ENCODE measurements at places on chromosomes 6 and 20.

DNA sequence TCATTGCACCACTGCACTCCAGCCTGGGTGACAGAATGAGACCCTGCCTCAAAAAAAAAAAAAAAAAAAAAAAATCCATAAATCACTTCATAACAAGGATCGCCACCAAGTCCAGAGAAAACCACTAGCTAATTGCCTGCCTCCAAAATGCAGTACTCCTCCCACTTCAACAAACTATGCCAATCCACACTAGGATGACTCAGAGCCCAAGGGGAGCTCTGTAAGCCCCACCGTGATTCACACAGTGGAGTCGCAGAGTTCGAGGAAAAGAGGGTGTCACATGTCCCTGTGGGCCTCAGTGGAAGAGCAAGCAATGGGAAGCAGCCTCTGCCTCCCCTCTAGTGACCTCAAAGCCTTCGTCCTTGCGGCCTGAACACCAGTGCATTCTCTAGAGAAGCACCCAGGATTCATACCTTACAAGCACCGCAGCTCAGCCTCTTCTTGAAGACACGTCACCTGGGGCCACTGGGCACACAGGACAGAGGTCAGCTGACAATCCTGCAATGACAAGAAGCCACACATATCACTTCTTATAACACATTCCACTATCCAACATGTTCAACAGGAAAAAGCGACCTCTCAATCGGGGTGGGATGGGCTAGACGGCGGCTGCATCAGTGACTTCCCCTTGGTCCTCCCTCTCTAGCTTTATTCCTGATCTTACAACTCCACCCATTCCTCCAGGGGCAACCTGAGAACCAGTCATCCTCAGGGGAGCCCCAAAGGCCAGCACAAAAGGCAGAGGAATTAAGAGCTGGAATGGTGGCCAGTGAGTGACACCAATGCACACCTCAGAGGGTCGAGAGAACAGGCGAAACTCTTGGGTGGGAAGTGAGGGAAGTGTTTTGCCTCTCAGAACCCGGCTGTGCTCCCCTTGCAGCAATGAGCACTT, 8.9 kb downstream of the SNHG17 start:
- DNase-seq: no peak

GRCh38 chr6:156534594-156534993, 242.6 kb upstream of the ARID1B start:
- DNase-seq: no peak

DNA sequence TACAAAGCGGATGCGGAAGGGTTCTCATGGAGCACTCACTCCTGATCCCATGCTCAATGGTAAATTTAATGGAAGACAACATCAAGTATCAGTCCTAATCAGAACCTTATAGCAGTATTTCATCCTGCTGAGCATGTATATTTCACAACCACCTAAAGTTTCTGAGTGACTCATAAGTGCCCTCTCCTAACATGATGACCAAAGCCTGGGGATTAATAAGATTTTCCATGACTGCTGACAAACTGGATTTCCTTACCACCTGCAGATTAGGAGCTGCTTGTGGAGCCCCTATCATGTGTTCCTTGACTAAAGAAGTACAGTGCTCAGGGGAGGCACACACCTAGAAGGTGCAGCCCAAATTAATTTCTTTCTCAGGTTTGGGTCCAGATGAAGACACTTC, 112.8 kb downstream of the INSM1 start:
- no peak for DNase-seq

DNA sequence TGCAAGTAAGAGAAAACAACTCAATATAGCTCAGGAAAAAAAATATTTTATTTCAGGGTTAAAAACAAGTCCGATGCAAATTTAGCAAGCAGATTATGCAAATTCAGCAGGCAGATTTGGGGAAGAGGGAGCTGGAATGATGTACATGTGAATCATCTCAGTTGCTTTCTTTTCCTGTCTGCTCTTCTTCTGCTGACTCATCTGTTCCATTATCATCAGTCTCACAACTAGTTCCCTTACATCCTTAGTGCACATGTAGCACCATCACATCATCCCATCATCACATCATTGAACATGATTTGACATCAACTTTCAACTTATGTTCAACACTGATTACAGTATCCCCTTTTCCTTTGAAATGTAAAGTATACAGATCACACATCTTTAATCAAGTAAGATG, 11.5 kb upstream of the DEFB113 start:
- no peak for DNase-seq

DNA sequence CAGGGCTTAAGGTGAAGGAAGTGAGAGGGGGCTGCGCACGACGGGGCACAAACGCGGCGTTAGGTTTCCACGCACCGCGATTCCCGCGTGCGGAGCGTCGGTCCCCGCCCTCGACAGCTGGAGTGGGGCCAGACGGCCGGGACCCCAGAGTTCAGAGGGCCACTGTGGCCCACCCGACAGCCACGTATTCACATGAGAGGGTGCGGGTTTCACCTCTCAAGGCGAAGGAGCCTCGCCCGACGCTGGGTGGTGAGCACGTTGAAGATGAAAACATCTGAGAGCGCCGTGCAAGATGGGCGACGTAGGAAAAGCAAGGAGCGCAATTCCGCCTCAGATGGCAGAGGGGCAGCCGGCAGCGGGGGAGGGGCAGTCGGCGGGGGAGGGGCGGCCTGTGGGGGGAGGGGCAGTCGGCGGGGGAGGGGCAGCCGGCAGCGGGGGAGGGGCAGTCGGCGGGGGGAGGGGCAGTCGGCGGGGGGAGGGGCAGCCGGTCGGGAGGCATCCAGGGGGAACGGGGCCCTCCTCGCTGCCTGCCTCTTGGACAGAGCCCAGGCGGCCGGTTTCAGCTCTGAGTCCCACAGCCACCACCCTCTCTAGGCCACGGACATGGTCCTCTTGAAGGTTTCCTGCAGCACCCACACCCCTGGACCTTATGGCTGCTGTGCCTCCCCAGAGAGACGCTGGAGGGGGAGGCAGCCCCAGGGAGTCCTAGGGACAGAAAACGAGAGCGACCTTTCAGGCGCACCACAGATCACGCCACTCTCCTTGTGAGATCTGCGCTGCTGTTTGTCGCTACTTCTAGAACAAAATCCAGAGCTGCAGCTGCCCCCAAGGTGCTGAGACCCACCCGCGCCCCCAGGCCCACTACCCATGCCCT, 113.7 kb downstream of the DLL1 start:
- no peak for DNase-seq

GRCh38 chr6:22249711-22250350, 47.0 kb downstream of the PRL start:
- DNase-seq: no peak

GRCh38 chr20:23078351-23079015, 7.6 kb downstream of the CD93 start:
- no peak for DNase-seq

- no peak for DNase-seq
Observed at GRCh38 chr20:30611239-30611984, 646.1 kb upstream of the DEFB115 start.

DNA sequence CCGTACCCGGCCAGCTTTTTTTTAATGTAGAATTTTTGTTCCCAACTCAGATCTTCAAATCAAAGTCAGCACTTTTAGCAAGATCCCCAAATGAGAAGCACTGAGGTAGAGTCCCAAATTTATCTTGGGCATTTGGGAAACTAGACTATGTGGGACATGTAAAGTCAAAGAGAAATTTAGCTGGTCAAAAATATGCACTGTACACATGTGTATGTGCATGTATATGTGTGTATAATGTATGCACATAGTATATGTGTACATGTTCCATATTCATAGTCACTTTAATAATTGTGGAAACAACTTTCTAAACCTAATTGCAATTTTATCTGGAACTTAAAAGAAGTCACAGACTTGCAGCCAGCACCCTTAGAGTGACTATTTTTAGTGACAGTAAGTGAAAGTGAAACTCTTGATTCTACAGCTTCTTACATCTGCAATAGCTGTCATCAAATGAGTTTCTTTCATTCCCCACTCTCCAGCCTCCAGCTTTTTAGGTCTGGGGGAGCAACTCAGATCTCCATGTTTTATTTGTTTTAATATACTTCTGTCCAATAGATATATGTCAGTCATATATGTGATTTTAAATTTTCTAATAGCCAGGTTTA, 53.6 kb downstream of the CDC40 start:
- DNase-seq: no peak

- no peak for DNase-seq
Observed at GRCh38 chr6:161917645-161918044, 643.8 kb upstream of the AGPAT4 start.

DNA sequence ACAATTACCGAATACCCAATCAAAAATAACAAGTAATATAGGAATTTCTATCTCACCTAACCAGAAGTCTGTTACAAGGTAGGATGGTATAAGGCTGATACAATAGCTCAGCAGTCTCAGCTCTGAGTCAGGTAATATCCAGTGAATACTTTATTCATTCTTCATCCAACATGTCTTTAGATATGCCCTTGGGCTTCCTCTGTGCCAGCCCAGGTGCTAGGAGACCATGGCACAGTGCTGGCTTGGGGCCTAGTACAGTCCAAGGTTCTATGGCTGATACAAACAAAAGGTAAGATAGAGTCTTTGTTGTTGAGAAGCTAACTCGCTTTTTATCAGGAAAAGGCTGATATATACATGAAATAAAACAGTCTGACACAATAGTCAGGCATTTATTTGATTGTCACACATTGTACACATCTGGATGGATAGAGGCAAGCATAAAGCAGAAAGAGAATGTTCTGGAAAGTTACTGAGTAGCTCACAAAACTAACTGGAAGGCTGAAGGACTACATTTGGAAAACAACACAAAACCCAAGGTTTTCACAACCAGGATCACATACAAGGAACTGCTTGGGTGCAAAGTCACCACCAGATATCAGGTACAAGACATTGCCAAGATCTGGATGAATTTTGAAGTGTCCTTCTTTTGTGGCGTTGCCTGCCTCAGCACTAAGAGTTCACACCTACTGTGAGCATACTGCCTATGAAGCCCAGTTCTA, 110.4 kb upstream of the SCAF8 start:
- no peak for DNase-seq

GRCh38 chr20:57794036-57794435, 84.2 kb upstream of the PMEPA1 start:
- no peak for DNase-seq

- DNase-seq: no peak
Observed at GRCh38 chr6:44594481-44594880, 207.0 kb downstream of the CDC5L start.

DNA sequence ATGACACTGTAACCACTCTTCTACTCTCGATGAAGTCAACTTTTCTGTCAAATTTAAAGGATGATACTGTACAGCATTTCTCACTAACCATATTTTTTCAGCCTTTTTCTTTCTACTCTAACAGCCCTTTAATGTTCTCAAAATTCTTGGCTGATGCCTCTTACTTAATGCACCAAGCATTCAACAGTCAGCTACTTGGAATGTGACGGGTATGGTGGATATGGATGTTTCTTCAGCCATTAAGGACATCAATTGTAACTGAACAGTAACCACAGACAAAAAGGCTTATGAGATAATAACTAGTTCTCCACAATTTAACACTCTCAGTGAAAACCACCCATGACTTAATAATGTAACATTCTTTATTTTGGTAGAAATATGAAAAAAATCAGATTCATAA, 467.2 kb upstream of the ZNF337 start:
- DNase-seq: no peak

DNA sequence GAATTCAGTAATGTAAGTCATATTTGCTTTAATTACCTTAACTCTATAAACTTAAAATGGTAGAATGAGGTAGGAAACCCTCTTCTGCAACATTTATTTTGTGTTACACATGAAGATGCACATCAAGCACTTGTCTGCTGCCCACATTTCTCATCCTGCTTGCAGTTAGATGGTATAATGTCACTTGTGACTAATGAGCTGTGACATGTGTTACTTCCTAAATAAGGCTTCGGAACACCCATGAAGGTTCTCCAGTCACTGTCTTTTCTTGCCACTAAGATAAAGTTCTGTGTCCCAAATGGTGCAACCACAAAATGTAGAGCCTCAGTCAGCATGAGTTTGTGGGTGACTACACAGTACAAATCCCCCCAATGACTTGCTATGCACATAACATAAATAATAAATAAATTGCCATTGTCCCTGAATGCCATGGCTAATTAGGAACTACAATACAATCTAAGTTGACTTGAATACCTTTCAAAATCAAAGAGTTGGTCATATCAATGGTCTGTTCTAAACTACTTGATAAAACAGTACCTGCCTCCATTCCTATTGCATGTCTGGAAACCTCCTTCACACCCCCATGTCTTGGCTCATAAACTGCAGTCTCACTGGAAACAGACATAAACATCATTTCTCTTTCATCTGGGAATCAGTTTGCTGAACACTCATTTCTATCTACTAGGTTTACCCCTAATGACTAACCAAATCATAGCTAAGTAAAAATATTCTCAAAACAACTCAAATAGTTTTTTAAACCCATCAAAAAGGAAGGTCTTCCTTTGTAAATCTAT, 157.2 kb downstream of the PTPRK start:
- no peak for DNase-seq

DNA sequence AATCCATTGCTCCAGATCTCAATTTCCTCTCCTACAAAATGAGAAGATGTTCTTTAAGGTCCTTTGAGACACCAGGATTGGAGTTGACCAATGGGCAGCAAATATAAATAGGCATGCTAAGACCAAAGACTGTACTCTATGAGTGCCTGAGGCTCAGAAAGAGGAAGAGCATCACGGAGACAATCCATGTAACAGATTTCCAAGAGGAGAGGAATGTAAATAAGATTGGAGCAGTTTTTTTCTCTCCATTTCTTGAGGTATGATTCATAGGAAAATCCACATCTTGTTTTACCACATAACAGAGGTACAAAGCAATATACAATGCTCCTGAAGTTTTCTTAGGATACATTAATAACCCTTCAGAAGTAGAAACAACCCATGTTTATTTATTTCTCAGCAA, 109.8 kb downstream of the UBE3D start:
- DNase-seq: no peak

GRCh38 chr6:158765499-158766068, 53.6 kb downstream of the EZR start:
- no peak for DNase-seq

GRCh38 chr20:62446888-62447869, 19.8 kb upstream of the RBBP8NL start:
- no peak for DNase-seq

- no peak for DNase-seq
Observed at GRCh38 chr6:169473663-169474062, 220.0 kb upstream of the THBS2 start.

DNA sequence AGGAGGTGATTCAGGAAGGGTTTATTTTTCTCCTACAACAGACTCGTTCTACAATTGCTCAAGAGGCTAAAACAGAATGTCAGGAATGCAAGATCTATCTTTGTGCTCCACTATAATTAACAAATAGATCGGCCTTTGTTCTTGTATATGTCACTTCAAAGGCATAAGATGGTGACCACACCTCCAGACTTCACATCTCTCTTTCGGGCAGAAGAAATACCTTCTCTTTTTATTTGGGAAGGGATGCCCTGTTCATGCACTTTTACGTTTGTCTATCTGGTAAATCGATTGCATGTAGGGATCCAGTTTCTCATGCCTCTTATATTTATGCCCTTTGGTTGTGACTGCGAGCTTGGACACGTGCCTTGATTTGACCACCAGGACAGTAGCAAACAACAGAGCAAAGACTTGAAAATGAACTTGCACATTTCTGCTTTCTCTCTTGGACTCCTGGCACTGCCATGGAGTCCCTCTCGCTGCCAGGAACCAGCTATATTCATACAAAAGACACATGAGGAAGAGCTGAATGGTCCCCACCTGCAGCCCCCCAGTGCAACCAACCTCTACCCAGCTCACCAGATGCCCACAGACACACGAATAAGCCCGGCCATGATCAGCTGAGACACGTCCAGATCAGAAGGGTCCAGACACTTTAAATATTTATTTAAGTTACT, 219.8 kb upstream of the STXBP5 start:
- no peak for DNase-seq

GRCh38 chr6:52877168-52877567, 32.3 kb downstream of the GSTA3 start:
- no peak for DNase-seq

Data from endothelial cell (in vitro differentiated cells).